Activated T-cell treated with anti-CD3 and anti-CD28 coated beads for 4 hours (primary cell): ENCODE measurements at places on chromosomes 6 and 20.

DNA sequence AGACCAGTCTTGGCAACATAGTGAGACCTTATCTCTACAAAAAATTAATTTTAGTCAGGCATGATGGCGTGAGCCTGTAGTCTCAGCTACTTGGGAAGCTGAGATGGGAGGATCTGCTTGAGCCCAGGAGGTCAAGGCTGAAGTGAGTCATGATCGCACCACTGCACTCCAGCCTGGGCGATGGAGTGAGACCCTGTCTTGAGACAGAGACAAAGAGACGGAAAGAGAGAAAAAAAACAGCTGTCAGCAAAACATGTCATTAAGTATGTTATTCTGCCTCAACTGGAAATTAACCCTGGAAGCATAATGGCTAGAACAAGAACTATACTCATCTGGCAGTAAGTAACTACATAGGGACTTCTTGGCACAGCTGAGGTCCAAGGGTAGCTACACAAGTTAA lies 7.2 kb downstream of the MMS22L start:
- no peak for DNase-seq

DNA sequence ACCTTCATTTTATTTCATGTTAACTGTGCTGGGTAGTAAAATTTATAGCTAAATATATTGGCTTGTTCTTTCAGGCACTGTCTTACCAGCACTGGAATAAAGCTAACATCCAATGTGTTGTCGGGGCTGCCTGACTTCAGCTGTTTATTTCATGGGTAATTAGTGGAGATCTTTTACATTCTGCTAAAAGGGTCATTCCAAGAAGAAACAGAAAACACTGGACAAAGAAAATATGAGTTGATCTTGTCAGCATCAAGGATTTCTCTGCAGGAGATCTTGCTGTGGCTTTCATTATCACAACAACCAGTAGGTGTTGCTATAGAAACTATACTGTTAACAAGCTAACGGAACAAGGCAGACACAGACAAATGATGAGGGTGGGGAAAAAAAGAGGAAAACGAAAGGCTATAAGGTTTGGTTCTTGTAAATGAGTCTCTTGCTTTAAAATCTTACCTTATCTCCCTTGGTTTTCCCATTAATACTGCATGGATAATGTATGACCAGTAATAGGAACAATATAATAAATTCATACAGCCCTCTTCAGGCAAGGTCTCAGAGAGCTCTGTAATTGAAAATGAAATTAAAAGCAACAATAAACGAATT lies 206.8 kb downstream of the SIM1 start:
- no peak for DNase-seq

GRCh38 chr20:32898729-32899128 lies 40.0 kb downstream of the EFCAB8 start:
- no peak for DNase-seq

- DNase-seq, result peak; percentile 64
Measured at GRCh38 chr6:27893836-27894807, 18.1 kb downstream of the OR2B2 start.

- DNase-seq, result peak; percentile 67
Measured at GRCh38 chr6:134240665-134241431, 77.1 kb downstream of the SGK1 start.

DNA sequence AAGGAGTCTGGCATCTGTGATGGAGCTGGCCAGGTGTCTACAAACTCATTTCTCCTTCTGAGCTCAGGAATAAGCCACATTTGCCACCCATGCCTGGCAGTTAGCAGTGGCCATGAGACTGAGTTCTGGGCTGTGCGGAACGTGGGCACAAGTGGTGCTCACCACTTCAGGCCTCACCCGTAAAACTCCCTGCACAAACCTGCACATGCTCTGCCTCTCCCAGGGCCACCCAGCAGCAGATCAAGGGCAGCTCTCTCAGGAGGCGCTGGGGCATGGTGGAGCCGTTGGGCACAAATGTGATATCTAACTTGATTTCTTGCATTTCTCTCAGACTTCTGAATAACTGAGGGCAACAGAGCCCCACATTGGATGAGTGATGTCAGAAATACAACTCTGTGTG lies 269.5 kb downstream of the HIVEP2 start:
- DNase-seq, result no peak

DNA sequence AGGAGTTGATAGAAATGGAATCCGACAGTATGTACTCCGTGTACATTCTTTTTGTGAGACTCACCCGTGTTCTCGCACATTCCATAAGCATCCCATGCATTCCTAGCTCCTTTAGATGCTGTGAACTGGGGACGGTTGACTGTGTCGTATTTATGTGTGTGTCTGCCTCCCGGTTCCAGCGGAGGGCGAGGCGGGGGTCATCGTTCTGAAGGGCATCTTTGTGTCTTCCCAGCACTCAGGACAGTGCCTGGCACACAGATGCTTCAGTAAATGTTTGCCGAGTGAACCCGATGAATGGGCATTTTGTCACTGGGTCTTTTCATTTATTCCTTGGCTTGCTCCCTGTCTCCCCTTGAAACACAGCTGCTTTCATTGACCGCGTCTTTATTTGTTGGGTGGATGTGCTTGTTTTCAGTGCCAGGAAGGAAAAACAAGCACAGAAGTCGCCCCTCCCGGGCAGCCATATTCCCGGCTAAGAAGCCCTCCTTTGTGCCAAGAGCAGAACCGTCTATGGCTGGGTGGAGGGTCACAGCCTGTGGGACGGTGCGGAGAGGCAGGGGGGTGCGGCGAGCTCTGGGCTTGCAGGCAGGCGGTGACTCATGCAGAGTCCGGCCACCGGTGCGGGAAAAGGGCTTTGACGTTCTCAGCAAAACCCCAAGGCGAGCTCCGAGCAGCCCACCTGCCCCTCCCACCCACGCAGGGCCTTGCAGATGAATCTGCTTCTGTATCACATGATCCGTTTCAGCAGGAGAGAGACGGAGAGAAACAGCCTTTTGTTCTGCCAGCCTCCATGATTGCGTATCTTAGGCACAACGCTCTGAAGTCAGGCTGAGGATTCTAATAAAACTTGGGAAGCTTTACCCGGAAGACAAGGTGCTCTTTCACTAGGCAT lies 11.2 kb upstream of the PSMG4 start:
- DNase-seq, result no peak

DNA sequence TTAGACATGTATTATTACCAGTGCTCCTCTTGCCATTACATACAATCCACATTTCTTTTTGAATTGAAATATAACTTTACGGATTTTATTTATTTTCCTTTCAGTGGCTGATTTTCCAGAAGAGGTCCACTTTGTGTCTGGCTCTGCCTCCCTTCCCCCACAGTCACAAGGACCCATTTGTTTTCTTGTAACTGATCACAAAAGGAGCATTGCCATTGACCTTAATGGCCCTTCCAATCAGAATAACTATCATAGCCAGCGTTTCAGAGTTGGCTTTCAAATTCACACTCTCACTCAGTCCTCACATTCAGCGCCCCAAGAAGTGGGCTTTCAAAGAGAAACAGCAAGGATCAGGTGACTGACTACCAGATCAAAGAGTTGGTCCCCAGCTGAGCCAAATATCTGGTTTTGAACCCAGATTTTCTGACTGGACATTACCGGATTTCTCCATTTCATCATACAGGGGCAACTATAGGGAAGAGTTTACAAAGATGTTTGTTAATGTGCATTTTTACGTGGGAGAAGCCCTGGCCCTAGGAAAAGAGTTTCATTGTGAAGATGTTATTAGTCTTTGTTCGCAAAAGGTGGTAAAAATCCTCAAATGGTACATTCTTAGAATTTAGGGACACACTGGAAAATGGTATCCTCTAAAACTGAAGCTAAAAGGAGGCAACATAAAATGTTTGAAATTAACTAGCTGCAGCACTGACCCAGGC lies 2.0 kb upstream of the SLC22A23 start:
- no peak for DNase-seq

DNA sequence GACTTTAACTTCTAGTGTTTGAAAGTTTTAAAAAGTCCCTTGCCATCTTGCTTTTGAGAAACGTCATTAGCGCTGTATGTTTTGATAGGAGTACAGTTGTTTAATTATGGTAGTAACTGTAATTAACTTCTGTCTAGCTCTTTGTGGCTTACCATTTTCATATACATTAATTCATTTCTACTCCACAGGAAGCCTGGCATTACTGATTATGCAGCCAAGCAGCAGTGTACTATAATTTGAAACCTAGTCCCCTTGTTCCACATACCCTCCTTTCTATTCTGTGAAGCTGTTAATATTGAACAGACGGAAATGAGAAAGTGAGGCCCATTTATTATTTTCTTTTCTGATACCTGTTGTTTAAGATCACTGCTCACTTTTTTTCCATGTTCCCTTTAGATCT lies 235.4 kb downstream of the CDKAL1 start:
- DNase-seq, result no peak

GRCh38 chr20:40646361-40646760 lies 42.7 kb downstream of the MAFB start:
- DNase-seq, result no peak

GRCh38 chr6:114564302-114564933 lies 221.6 kb upstream of the HS3ST5 start:
- DNase-seq, result no peak

DNA sequence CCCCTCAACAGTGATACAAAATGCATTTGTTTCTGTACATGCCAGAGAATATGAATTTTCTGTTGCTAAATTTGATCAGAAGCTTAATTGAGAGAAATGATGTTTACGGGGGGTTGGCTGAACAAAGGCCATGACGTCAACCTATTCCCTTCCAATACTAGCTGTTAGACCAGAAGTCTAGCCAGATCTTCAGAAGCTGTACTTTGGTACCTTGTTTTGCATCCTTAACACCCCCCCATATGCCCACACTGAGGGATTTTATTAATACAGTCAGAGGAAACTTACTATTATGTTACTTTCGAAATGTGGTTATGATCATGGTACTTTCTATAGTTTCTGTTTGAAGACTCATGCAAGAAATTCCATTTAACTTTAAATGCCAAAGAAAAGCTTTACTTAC lies 3.1 kb downstream of the NCOA7 start:
- DNase-seq, result no peak

DNA sequence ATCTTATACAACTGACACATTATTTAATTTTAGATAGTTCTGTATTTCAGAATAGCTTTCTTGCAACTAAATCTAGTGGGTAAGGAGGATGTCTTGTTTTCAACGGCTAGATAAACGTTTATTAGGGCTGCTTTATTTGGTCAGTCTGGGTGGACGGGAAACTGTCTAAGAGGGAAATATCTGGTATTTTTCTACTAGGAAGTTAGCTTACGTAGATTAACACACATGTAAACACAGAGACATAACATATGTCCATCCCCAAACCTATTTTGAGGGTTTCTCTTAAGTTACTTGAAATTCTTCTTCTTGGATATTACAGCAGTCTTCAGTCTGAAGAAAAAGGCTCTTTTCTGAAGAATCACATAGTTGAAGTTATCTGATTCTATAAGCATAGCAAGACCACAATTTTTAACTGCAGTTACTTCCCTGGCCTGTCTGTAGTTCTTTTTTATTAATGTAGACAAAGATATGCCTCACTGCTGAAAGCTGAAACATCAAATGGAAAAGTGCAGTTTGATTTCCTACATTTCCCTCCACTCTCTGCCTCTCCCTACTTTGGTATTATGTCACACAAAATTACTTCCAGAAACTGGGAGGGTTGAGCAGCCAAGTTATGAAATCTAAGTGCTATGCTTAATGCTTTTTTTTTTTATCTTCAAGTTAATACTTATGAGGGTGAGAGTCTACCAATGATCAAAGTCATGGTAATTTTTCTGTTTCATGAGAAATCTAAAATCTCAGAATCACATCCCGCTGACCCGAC lies 37.4 kb downstream of the PLAGL1 start:
- no peak for DNase-seq

DNA sequence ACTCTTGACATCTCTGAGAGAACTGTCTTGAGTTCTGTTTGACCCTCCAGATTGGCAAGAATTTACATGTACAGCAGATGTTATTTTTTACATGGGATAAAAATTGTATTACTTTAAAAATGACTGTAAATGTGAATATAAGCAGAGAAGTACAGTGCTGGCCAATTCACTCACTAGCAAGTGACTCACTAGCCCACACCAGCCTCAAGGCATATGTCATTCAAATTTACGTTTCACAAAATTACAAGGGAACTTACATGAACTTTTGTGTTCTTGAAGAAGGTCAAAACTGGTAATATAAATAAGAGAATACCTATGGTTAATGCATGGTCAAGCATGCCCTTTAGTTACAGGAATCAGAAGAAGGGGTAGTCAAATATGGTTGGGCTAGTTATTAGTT lies 54.0 kb upstream of the HMGCLL1 start:
- no peak for DNase-seq

- DNase-seq, result no peak
Measured at GRCh38 chr6:21348504-21349195, 244.9 kb upstream of the SOX4 start.

GRCh38 chr6:21781128-21781527 lies 187.6 kb downstream of the SOX4 start:
- DNase-seq, result no peak

GRCh38 chr6:44664716-44665115 lies 277.2 kb downstream of the CDC5L start:
- no peak for DNase-seq

DNA sequence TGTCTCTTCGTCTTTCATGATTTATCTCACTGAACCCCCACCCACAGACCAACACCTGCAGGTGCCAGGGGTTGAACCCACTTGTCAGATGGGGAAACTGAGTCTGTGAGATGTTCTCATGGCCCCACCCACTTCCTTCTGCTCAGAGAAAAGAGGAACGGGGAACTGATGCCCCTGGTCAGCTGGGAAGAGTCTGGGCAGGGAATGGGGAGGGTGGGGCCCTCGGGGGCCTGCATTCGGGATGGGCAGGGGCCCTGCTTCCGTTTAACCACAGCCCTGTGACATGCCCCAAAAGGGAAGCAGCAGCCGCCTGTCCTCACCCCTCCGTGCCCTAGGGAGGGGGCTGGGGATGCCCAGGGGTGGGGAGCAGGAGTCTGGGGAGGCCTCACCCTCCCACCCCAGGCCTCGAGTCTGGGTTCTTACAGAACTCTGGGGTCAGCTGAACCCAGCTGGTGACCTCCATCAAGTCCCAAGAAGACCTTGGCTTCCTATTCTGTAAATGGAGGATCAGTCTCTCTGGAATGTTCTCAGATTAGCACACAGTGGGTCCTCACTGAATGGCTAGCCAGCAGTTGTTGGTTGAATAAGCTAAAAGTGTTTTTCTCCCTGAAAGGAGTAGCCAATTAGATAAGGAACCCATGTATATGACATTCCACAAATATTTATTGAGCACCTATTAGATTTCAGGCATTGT lies 81.5 kb downstream of the CEBPB start:
- no peak for DNase-seq

GRCh38 chr20:32465092-32465900 lies 107.2 kb downstream of the ASXL1 start:
- DNase-seq, result no peak

GRCh38 chr6:104595311-104595820 lies 264.4 kb downstream of the HACE1 start:
- no peak for DNase-seq

- no peak for DNase-seq
Measured at GRCh38 chr20:29301624-29302259, 1955.7 kb upstream of the DEFB115 start.
